Activated CD4-positive, alpha-beta T cell treated with anti-CD3 and anti-CD28 coated beads, Interleukin-2, amount 50 U/mL, for 24 hours (primary cell): ENCODE measurements at places on chromosomes 13 and 19.

DNA sequence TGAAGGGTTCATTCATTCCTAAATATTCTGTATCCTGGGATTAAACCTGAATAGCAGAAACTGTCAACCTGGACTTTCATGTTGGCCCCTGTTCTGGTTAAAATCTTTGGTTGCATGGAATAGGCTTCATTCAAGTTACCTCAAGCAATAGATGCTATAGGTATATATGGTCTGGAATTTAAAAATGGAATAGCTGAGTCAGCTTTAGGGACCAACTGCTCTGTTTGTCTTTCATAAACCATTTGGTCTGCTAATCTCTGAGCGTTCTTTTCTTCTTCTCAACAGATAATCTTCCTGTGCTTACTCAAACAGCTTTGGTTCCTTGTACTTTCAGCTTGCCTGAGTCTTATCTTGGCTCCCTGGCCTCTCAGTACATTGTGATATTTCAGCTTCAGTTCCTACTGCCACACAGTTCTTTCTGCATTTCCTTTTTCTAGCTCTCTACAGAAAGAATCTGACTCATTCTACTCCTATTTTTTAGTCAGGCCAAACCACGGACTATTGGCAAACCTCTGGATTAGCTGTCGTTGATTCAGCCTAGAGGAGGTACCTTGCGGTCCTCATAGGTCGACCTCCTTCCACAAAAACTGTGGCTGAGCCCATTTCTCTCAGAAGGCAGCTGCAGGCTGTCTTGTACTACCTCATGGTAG lies 35.9 kb upstream of the MAB21L1 start:
- DNase-seq: no peak

GRCh38 chr13:30322428-30322827 lies 15.1 kb upstream of the KATNAL1 start:
- DNase-seq: no peak

- DNase-seq: peak; percentile 69
These were observed 21.8 kb downstream of the HCN2 start for GRCh38 chr19:611481-611868.

DNA sequence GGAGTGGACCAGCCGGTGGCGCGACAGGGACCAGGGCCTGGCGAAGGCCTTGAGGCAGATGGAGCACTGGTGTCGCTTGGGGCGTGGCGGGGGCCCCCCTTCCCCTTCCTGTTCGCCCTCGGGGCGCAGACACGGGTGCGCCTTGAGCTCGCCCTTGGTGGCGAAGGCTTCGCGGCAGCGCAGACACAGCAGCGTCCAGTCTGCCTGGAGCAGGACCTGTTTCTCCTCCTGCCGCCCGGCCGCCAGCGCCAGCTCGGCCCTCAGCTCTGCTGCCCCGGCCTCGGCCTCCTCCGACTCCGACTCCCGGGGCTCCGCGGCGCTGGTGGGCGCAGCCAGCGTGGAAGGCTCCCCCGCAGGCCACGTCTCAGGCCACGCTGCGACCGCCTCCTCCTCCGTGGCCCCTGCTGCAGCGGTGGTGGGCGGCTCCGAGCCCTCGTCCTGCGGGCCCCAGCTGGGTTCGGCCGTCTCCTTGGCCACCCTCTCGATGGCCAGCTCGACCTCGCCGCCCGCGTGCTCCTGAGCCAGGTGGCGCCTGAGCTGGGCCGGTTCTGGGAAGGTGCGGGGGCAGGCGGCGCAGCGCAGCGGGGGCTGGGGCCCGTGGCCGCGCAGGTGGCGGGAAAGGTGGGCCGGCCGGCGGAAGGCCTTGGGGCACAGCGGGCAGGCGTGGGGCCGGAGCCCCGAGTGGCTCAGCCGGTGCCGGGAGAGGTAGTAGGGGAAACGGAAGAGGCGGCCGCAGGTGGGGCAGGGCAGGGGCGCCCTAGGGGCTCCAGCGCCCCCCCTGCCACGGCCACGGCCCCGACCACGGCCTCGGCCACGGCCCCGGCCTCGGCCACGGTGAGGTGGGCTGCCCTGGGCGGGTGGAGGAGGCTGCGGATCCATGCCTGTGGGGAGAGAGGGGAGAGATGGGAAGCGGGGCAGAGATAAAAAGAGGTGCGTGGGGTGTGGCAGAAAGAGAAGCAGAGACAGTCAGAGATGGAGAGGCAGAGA lies 1.6 kb downstream of the ZNF579 start:
- no peak for DNase-seq

DNA sequence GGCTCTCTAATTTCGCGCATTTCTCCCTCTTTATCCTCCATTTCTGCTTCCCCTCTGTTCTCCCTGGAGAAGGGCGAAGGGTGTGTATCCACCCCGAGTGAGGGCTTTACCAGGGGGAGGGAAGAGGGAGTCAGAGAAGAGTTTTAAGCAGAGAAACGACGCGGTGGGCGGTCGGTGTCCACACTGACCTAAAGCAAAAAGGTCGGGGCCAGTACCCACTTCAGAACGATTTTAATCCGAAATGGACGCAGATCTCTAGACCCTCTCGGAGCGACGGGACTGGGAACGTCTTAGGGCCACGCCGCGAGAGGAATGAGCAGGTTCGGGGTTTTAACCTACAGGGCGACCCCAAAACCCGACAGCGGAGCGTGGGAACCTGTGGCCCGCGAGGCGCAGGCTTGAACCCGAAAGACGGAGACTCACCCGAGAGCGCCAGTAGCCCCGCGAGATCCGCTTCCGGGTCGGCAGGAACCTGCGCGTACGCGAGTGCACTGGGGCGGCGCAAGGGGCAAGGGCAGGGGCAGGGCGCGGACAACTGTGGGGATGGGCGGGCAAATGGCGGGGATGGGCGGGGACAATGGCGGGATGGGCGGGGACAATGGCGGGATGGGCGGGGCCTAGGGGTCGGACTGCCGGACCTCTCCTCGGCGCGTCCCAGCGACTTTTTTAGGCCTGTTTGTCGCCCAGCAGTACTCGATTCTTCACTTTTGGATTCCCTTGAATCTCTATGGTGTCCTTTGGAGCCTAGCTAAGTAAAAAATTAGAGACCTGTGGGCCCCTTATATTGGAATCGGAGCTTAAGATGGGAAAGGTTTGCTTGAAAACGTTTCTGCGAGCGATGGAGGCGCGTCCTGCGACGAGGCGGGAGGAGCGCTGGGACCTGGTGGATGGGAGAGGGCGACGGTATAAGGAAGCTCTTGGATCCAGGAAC lies at the start of gene ZNF677:
TSS of gene ZNF677 (minus strand) at position 463 of the 931 bp plus-strand sequence. CDS start 3,323 bp downstream, outside the sequence.
- peak; percentile 74 for DNase-seq

GRCh38 chr13:100619940-100620339 lies 31.4 kb upstream of the GGACT start:
- DNase-seq: no peak

DNA sequence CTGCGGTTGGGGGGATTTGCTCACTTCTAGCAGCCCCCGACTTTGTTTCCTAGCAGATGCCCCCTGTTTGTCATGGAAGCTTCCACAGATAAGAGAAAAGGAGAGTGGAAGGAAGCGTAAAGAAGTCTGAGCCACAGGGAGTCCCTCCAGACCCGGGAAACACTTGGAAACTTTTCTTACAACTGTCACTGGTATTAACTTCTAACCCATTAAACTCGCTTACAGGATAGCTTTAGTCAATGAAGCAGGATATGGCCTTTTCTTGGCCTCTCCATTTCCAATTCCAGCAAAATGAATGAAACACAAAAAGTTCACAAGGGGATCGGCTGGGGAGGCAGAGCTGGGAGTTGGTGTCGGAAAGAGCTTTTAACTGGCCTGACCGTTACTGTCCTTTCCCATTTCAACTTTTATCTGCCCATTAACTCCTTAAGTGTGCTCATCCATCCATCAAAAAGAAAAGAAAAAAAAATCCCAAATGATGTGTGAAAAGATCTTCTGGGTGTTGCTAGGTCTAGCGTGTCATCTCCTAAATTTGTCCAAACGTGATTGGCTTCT lies 231.9 kb upstream of the ARGLU1 start:
- DNase-seq: no peak

DNA sequence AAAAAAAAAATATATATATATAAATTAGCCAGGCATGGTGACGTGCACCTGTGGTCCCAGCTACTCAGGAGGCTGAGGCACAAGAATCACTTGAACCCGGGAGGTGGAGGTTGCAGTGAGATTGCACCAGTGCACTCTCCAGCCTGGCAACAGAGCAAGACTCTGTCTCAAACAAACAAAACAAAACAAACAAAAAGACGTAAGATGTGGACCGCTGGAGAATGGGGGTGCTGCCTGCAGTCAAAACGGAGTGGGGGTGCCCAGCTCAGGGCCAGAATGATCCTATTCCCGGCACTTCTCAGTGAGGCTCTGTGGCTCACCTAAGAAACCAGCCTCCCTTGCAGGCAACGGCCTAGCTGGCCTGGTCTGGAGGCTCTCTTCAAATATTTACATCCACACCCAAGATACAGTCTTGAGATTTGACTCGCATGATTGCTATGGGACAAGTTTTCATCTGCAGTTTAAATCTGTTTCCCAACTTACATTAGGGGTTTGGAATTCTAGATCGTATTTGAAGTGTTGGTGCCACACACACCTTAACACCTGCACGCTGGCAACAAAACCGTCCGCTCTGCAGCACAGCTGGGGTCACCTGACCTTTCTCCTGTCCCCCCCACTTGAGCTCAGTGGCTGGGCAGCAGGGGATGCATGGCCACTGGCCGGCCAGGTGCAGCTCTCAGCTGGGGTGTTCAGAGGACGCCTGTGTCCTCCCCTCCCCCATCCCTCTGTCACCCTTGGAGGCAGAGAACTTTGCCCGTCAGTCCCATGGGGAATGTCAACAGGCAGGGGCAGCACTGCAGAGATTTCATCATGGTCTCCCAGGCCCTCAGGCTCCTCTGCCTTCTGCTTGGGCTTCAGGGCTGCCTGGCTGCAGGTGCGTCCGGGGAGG lies at the start of gene F7:
TSS of gene F7 (plus strand) at position 760 of the 889 bp plus-strand sequence. CDS start at position 811, 51 bp downstream.
- DNase-seq: no peak

DNA sequence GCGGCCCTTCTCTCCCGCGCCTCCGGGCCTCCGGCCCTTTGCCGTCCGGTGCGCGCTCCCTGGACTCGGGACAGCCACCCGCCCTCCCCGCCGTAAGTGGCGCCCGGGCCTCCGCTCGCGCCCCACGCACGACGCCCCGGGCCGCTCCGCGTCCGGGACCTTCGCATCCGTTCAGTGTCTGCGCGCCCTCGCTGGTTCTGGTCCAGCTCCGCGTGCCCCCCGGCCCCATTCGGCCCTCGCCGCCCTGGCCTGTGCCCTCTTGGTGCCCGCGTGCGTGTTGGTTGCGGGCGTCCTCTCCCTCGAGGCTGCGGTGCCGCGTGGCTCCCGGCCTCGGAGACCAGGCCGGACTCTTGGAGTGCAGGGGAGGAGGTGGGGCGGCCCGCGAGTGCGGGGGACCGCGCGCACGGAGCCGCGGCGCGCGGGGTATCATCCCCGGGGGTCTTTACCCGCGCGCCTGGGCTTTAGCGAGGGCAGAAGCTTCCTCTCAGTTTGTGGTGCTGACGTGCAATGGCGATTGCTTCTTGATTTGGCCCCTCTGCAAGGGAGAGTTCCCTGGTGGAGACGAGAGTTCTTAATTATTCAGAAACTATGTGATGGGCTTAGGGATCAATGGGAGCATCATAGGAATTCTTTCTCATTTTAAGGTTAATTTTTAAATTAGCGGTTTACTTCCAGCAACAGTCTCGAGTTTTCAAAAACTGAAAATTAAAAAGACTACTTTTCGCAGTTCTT lies 757 bp downstream of the WASF3 start:
- DNase-seq: no peak

- DNase-seq: no peak
These were observed 14.3 kb downstream of the MISP start for GRCh38 chr19:765179-765738.

DNA sequence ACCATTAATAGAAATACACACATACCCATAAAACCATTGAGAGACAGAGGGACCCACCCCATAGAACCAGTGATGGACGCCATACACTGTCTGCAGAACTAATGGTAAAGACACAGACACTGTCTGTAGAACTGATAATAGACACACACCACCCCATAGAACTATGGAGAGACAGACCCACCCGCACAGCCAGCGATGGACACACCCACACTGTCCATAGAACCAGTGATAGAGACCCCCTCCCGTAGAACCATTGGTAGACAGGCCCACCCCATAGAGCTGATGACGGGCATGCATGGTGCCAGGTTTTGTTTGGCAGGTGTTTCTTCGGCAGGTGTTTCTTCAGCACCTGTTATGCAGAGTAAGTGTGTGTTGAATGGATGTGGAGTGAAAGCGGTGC lies 88.3 kb upstream of the TEX29 start:
- no peak for DNase-seq

DNA sequence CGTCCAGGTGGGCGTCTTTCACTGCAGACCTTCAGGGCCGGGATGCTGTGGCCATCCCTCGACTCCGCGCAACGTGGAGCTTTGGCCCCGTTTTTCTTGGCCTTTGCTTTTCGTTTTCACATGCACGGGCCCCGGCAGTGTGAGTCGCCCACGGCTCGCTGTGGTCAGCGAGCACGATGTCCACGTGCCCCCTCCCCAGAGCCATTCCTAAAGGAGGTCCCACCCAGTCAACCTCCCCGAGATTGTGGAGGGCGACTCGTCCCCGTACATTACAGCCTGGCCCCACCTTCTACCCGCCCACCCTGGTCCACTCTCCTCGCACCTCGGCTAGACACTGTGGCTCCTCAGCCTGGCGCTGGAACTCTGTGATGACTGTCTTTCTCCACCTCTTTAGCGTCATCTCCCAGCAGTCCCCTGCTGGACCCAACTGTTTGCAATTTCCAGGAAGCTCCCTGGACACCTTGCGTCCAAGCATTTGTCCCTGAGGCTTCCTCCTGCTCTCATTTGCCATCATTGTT lies 405 bp downstream of the ZNF446 start:
- DNase-seq: no peak

GRCh38 chr13:114310956-114311355 lies 3.3 kb upstream of the CHAMP1 start:
- DNase-seq: no peak

- DNase-seq: no peak
These were observed 50.6 kb downstream of the USPL1 start for GRCh38 chr13:30668312-30668711.

GRCh38 chr13:100423375-100423774 lies 165.2 kb downstream of the GGACT start:
- DNase-seq: no peak

DNA sequence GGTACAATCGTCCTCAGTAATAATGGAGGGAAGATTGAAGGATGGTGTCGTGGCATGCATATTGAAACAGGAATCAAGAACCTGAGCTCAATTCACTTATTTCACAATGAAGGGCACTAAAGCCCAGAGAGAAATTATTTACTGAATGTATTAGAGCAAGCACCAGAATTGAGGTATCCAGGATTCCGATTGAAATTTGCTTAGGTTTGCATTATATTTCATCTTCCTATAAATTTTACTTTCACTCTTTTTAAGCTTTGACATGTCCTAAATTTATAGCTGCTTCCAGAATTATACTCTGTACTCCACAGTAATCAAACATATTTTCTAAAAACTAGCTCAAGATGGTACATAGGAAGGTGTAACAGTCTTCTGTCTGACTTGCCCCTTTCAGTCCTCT lies 454.9 kb upstream of the HTR2A start:
- no peak for DNase-seq

GRCh38 chr19:33508941-33509614 lies 12.5 kb downstream of the PEPD start:
- no peak for DNase-seq
